ENCODE measurements at places on chromosomes 6 and 20.
A peak's percentile ranks its signal among the peaks of the same experiment; 100 is the strongest.

- DNase-seq: no peak
Observed at GRCh38 chr6:137944793-137945498, 77.9 kb downstream of the TNFAIP3 start.

GRCh38 chr20:63084563-63084927 is 77.8 kb upstream of the BHLHE23 start:
- peak; percentile 41 for DNase-seq

DNA sequence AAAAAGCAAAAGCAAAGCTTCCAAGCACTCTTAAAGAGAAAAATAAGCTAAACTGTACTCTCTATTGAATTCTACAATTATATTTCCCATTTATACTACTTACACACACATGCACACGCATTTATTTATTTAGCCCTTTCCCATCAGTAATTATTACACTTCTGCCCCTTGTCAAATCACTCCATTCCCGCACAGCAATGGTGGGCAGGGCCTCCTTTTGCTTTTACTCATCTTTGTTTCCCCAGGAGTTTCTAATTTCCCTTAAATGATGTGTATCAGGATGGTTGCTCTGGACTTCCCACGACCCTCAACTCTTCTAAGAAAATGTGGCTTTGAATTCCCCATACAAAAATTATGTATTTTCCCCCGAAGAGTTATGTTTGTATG is 19.9 kb downstream of the PXT1 start:
- DNase-seq: no peak

DNA sequence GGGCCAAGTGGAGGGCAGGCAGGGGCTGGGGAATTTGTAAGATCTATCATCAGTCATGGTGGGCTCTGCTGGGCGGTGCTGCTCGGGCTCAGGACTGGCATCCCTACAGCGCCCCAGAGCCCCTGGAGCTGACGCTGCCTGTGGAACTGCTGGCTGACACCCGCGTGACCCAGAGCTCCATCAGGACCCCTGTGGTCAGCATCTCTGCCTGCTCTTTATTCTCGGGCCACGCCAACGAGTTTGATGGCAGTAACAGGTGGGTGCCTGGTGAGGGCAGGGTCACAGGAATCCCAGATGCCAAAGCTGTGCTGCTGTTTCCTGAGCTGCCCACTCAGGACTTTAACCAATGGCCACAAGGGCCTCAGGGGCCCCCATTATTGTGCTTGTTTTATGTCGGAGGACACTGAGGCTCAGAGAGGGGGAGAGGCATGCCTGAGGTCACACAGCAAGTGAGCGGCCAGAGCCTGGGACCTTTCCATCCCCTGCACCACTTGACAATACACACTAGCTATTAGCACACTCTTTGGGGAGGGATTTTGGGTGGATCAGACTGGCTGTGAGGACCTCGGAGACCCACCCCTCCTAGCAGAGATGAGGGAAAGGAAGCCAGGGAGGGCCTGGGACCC is 6.3 kb downstream of the BPIFB2 start:
- DNase-seq: peak; percentile 62

- no peak for DNase-seq
Observed at GRCh38 chr6:15417811-15418210, 171.9 kb downstream of the JARID2 start.

DNA sequence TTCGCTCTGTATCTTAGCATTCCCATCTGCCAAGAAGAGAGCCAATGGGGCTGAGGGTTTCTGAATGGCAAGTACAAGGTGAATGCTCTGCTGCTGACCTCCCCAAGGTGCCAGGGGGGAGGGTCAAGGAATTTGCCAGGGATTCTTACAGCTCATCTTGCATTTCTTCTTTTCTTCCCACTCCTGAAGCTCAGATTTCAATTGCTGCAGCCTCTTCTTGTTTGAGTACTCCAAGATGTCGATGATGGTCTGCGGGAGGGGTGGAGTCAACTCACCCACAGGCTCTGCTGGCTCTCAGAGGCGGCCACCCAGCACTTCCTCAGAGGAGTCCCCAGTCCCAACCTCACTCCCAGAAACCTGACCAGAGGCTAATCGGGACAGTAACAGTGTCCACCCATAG is 12.4 kb downstream of the C20orf96 start:
- DNase-seq: no peak

DNA sequence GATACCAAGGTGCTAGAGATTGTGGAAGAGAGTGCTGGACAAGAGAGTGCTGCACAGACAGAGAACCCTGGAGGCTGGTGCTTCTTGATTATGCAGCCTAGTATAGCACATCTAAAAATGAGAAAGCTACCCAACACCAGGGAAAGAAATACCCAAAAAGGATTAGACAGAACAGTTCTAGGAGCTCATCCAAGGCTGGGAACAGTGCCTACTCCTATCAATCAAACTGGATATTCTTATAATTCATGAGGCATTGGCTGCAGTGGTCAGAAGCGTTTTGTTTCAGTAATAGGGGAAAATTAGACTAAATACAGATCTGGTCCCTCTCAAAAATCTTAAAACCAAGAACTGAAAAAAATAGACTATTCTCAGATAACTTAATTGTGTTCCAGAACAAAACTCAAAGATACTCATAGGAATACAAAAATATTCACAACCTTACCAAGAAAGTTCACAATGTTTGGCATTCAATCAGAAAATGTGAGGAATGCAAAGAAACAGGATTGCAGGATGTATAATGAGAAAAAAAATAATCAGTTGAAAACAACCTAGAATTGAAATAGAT is 222.9 kb downstream of the EPHA7 start:
- DNase-seq: no peak

DNA sequence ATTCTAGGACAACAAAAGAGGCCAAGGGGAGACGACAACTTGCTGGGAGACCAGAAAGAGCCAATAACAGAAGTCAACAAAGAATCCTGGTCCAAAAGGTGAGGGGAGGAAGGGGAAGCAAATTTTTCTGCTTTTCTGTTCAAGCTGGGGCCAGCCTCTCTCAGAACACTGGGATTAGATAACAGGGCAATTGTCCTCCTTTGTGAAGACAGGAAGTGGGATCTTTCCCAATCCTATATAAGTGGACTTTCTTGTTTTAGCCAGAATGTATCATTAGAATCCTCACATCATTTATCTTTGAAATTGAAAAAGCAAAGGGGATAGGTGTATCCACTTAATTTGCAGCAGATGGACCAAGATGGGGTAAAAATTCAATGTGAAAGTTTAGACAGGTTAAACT is 101.2 kb upstream of the COL21A1 start:
- no peak for DNase-seq

DNA sequence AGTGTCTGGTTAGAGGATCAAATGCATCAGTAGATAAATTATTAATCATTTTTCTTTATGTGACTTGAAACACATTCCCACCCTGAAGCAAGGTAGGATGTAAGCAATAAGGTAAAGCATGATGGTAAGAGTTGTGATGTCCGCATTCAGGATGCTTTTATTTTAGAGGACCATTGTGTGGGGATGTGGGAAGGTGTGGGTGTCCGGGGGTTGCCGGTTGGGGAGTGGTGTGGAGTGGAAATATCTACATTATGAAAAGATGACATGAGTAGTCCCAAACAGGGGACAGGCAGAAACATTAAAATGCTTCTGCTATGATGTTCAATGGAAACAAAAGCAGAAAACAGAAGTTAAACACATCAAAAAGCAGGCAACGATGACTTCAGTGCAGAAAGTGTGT is 215.4 kb downstream of the HIVEP2 start:
- DNase-seq: no peak

GRCh38 chr6:80021131-80021530 is 16.7 kb downstream of the TTK start:
- no peak for DNase-seq

- peak; percentile 43 for DNase-seq
Observed at GRCh38 chr6:159540152-159540551, 152.9 kb downstream of the SOD2 start.

DNA sequence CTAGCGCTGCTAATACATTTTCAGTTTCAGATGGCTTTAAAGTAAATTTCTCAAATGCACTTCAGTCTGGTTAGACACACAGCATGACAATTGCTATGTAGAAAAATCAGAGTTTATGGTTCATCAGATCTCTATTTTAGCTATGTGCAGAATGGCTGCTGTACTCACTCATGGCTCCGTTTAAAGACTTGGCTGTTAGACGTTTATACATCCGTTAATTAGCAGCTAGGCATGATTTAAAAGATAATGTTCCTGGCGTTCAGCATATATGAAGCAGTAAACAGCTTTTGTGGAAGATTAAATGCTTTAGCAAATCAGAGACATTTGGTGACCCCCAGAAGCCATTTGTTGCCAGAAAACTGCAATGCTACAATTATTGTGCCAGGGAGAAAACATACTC is 350.0 kb upstream of the MANEA start:
- DNase-seq: no peak
